Fibroblast of mammary gland (primary cell): ENCODE measurements at places on chromosomes 16 and 17.

DNA sequence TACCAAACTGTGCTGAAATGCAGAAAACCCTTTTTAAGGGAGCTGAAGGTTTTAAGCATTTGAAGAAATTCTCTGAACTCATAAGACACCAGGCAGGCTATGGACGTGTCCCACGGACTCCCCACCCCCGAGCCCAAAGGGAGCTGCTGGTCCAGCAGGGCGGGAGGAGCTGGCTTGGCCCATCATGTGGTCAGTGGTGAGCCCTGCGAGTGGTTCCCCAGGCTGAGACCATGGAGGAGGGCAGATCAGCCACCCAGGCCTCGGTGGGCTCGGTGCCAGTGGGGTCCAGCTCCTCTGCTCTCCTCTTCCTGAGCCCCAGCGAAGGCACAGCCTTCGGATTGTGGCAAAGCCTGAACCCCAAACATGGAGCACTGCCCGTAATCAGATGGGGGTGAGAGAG lies 27.0 kb downstream of the LGALS3BP start:
- no peak for DNase-seq

DNA sequence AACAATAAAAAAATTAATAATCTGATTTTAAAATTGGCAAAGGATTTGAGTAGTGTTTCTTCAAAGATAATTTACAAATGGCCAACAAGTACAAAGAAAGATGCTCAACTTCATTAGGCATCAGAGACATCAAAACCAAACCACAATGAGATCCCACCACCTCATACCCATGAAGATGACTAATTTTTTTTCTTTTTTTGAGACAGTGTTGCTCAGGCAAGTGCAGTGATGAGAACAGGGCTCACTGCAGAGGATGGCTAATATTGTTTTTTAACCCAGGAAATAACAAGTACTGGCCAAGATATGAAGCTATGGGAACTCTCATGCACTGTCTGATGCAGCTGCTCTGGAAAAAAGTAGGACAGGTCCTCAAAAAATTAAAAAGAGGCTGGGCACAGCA lies 14.9 kb downstream of the WDR45B start:
- DNase-seq: no peak

DNA sequence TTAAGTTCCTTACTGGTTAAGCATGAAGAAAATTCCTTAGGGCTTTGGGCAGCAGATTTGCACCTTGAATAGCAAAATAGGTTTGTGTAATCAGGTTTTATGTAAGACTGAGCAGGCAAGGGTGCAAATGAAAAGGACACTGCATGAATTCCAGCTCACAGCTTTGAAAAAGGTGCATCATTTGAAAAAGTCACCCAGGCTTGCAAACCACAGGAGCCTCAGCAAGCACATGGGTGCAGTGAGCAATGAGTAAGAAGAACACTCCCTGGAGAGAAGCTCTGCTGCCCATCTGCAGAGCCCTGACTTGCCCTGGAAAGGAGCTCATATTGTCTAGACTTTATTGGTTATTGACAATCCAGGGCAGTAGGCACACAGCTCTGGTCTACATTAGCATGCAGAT lies 165.6 kb upstream of the KCNJ16 start:
- DNase-seq: peak; percentile 17

DNA sequence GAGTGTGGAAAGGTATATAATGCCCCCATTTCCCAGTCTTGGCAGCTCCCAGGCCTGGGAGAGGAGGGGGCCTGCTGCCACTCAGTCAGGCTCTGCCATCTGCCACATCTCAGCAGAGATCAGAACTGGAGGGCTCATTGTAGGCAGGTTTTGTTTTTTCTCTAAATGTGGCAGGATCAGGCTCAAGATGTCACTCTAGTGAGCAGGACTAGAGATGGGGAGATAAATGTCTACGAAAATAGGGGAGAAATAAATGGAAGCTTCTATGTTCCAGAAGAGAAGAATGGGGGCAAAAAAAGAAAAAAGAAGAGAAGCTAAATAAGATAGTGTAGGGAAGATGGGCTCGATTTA lies 13.9 kb downstream of the NXPH3 start:
- DNase-seq: no peak

GRCh38 chr16:78800523-78800922 lies 701.1 kb downstream of the WWOX start:
- no peak for DNase-seq

- no peak for DNase-seq
Measured at GRCh38 chr17:5703736-5704135, 119.4 kb upstream of the NLRP1 start.

- peak; percentile 99 for DNase-seq
Measured at GRCh38 chr16:74936902-74937560, 47.9 kb downstream of the WDR59 start.

DNA sequence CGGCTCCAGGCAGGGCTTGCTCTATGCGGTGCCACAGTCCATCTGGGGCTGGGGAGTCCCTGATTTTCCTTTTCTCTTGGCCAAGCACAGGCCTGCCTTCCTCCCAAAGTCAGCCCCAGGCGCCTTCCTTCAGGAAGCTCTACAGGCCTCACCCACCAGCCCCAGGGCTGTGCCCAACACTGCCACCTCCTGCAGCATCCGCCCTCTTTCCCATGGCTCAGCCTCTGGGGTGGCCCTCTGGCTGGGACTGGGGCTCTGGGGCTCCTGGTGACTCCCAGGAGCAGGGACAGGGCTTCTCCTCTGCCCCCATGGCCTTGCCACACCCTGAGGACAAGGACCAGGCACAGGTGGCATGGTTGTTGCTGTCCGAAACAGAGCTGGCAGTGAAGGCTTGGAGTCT lies 817 bp downstream of the ITGB4 start:
- DNase-seq: no peak

GRCh38 chr17:78168903-78169793 lies 767 bp downstream of the SYNGR2 start:
- DNase-seq: no peak

- no peak for DNase-seq
Measured at GRCh38 chr16:87653234-87653633, 50.9 kb downstream of the JPH3 start.

DNA sequence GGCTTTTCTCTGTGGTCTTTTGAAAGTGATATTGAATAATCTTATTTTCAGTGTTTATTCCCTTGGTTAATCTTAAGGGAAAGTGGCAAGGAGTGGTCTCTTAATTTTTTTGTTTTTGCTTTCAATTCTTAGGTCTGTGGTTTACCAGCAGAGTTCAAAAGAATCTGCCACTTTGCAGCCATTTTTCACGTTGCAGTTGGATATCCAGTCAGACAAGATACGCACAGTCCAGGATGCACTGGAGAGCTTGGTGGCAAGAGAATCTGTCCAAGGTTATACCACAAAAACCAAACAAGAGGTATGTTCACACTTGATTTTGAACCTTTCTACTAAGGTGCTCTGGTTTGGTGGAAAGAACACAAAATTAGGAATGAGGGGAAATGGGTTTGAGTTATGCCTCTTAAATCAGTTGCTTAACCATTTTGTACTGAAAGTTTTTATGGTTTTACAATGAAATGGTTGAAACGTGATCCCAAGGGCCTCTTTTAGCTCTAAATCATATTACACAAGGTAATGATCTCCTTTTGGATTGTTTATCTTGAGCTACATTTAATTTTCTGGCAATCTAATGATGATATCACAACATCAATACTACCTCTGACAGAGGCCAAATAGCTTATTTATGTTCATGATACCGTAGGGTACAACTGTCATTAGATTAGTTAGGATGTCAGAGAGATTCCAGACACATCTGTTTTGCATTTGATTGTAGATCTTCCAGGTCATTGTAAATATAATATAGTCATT lies 51.6 kb upstream of the CRISPLD2 start:
- peak; percentile 30 for DNase-seq

DNA sequence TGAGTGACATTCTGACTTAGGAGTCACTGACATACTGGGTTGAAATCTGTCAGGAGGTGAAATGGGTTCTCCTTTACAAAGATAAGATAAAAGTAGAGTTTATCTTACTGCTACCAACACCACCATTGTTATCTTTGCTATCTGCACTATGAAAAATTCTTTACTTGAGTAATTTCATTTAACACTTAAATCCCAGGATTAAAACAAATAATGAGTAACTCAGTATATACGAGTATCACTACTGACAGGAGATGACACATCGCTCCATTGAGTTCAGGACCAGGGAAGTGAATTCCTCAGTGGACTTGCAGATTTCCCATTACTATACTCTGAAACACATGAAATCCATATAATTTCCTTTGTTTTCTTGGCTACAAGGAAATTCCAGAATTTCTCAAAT lies 242.1 kb upstream of the NLRP1 start:
- DNase-seq: no peak

DNA sequence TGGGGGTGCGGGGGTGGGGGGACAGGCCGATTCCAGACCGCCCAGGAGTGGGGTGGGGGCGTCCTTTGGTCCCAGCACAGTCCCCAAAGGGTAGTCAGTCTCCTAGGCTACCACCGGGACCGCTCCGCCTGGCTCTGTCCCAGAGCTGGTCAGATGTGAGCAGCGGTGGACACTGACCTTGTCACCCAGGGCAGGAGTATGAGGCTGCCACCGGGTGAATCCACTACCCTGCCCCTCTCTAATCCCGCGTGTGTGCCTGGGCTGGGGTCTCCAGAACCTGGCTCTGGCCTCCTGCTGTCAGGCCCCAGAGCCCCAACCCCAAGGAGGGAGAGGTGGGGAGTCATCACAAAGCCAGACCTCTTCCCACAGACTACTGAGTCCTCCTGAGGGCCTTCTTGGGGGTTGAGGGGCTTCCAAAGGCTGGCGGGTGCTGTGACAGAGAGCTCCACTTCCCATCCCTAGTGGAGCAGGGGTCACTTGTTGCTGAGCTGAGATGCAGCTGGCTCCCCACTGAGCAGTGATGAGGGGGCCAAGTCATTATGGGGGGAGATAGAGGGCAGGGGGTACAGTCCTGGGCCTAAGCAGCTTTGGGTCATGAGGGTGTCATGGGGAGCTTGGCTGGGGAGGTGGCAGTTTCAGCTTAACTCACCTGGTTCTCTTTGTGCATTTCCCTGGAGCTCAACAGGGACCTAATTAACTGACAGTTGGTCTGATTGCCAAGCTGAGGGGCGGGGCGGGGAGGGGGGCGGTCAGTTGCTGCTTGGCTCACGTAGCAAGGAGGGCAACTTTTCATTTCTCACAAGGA lies 1.2 kb downstream of the PPP1R1B start:
- DNase-seq: no peak

DNA sequence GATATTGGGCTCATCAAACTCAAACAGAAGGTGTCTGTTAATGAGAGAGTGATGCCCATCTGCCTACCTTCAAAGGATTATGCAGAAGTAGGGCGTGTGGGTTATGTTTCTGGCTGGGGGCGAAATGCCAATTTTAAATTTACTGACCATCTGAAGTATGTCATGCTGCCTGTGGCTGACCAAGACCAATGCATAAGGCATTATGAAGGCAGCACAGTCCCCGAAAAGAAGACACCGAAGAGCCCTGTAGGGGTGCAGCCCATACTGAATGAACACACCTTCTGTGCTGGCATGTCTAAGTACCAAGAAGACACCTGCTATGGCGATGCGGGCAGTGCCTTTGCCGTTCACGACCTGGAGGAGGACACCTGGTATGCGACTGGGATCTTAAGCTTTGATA lies 2.6 kb upstream of the HPR start:
- no peak for DNase-seq

DNA sequence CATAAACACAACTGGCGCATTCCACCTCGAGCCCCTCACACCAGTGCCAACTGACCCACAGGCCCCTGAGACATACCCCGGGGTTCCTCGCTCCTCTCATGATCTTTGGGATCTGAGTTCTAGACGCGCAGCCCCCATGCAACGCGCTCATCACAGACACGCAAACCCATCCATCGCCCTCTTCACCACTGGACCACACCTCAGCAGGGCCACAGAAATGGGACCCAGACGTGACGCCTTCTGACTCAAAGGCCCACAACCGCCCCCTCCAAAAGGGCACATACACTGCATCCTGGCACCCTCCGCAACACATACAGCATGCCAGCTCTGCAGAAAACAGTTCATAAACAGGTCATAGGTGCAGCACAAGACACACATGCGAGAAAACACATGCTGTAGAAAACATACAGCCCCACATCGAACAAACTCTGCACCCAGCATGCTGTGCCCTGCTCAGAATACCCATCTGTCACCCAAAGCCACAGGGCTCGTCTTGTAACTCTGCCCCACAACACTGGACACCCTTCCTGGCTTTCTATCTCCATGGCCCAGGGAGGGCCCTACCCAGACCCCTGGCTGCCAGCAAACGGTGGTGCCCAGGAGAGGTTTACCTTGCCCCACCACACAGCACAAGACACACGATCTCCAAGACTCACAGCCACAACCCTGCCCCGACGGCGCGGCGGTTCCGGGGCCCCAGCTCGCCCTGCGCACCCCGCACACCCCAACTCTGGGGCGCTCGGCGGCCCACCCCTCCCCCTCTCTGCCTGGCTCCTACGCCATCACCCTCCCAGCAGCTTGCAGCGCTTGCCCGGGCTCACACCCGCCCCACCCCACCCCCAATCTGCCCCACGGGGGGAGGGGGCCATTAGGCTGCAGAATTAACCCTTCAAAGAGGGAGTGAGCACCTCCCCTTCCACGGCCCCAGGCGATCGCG lies 887 bp downstream of the ZBTB4 start:
- DNase-seq: peak; percentile 41

GRCh38 chr17:58755269-58755576 lies 431 bp upstream of the PPM1E start:
- no peak for DNase-seq

DNA sequence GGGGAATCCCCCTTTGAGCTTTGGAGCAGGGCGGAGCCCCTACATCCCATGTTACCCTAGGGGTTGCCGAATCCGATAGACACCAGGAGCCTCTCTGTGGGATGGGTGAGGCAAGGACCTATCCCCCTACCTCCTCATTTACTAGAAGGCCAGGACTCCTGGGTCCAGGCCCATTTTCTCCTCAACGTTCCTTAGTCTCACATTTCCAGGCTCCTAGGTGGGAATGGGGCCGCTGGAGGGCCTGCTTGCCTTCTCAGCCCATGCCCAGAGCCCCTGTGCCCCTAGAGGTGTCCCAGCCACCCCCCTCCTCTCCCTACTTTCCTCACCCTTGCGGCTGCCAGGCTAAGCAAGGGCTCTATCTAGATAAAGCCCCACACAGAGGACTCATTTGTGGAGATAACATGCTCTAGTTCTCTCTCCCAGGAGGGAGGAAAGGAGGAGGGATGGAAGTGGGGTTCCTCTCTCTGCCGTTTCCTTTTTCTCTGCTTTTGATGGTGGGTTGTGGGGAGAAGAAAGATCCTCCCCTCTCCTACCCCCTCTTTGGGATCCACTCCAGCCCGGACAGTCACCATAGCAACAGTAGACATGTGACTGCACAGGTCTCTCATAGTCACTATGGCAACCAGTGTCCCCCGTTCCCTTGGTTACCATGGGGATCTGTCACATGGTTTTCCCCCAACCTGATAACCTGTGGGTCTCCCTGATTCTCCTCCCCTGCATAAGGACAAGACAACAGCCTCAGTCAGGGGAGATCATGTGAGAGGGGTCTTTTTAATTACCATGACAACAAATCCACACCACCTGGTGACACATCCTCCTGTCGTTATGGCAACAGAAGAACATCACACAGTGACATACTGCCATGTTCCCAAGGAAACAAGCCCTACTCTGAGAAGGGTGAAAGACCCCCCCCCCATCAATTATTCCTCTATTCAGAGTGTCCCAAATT lies 5.2 kb downstream of the CACNA1G start:
- DNase-seq: peak; percentile 31

GRCh38 chr17:8707332-8708024 lies 37.2 kb downstream of the CCDC42 start:
- DNase-seq: peak; percentile 10

- DNase-seq: no peak
Measured at GRCh38 chr16:10599626-10600025, 19.2 kb upstream of the EMP2 start.

- DNase-seq: no peak
Measured at GRCh38 chr17:8740486-8740885, 4.2 kb downstream of the CCDC42 start.

GRCh38 chr17:49548051-49548505 lies 27.6 kb upstream of the NXPH3 start:
- no peak for DNase-seq
